ENCODE measurements at places on chromosomes 6 and 20.

- DNase-seq, result no peak
These were observed 294.0 kb downstream of the CLIC5 start for GRCh38 chr6:45721665-45722064.

DNA sequence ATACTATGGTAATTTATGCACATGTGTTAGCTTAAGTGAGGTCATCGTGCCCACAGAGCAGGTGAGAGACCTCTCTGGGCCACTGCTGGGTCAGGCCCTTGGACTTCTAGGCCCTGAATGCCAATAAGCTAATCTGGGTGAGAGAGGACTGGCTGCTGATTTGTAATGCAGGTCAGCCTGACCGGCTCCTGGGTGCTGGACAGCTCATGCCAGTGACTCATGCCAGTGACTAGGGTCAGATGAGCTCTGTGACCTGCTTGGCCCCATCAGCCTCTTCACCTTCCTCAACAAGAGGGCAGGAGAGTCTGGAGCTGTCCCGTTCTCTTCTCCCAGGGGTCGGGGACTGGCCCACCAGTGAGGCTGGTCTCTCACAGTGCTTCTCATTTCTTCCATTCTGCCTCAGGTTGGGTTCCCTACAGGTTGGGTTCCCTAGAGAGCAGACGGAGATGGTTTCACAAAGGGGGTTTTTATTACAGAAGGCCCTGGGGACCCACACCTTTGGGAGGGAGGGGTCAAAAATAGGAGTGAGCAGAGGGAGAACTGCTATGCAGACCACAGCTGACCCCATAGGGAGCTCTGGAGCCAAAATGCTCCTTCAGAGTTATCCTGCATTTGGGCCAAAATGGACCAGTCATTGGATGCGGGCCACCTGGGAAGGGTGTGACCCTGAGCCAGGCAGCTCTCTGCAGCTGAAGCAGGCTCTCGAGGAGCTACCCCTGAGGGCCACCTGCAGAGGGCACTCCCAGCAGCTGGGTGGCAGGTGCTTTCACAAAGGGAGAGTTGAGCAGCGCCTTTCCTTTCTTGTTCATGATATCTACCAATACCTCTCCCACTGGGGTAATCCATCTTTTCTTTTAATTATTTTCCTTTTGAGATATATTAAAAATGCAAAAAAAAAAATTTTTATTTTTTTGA is 2.2 kb upstream of the OXT start:
- peak; percentile 43 for DNase-seq

- DNase-seq, result no peak
These were observed 6.8 kb downstream of the MAPK14 start for GRCh38 chr6:36034441-36034840.

GRCh38 chr6:69732640-69733039 is 64.2 kb downstream of the LMBRD1 start:
- peak; percentile 48 for DNase-seq

DNA sequence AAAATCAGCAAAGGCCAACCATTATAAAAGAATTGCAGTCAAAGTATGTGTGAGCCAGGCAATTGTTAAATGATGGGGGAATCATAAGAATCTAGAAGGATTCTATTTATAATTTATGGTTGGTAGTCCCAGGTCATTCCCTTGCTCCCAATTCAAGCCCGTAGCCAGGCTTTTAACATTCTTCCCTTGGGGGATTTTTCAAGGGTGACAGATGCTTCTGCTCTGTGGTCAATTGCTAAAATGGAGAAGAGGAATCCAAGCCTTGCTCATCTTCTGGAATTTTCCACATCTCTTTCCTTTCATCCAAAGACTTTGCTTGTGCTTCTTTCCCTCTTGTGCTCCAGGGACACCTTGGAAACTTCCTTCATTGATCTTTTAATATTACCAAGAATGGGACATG is 18.0 kb upstream of the BCAS1 start:
- DNase-seq, result no peak

DNA sequence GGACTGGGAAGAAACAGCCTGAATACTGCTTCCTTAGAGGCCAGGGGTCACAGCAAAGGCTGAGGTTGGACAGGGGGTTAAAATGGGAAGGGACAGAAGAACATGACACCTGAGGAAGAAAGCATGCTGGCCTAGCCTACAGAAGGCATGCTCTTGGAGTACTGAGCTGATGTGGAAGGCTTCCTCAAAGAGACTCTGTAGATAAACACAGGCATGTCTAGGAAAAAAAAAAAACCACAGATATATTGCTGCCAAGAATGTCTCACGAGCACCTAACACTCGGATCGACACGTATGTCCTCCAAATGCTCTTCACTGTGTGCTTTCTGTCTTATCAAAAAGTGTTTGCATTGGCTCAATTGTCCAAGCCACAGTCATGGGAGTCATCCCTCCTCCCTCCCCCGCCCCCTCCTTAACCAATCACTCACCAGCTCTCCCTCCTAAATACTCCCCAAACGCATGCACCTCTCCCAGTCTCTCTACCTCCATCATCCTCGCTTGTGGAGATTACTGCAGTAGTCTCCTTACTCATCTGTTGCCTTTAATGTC is 101.1 kb upstream of the LRFN2 start:
- DNase-seq, result peak; percentile 3

DNA sequence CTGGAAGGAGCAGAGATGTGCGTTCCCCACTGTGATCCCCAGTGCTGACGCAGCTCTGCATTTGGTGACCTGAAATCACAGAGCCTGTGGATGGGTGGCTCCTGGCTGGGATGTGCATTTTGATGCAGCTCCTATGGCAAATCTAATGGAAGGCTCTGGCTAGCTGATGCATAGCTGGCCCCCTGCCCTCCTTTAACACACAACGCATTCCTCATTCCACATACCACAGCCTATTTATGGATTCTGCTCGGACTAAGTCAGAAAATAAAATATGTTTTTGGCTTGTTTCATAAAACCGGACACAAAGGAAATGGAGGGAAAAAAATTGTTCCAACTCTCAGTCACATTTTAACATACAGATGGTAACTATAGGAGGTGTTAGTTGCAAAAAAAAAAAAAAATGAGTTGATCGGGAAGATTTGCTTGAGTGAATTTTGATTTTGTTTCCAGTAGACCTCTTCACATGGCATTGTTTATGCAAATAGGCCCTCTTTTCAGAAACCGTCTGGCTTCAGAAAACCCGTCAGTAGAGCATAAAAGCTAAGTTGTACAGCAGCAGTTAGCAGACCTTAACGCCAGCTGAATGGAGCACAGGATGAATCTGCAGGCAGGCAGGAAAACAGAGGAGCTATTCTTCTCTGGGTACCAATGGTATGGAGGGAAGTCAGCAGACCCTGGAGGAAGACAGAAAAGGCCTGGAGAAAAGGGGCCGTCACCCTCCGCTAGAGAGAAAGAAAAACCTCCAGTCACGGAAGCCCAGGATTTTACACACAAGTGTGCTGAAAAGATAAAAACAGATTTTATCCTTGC is 215.4 kb downstream of the HDGFL1 start:
- peak; percentile 17 for DNase-seq

GRCh38 chr6:157527471-157527907 is 146.5 kb downstream of the ZDHHC14 start:
- peak; percentile 31 for DNase-seq

DNA sequence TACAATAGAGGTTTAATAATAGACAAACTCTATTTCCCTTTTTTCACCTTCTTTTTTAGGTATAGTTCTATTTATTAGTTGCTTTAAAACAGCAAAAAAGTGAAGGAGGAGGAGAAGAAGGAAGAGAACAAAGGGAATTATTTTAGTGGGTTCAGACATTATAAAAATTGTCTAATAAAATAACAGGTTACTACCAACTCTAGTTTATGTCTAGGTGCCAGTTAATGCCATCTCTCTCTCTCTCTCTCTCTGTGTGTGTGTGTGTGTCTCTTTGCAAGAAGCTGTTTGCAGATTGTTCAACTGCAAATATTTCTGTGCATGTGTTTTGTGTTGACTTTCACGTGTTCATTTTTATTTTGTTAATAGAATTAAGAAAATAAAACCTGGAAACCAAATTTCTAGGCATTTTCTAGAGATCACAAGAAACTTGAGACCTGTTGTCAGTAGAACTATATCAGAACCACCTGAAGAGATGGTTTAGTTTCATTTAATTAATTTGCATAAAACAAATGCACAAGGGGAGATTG is 313.5 kb upstream of the SGK1 start:
- DNase-seq, result no peak

GRCh38 chr6:41750374-41750773 is 3.2 kb upstream of the PGC start:
- DNase-seq, result no peak

DNA sequence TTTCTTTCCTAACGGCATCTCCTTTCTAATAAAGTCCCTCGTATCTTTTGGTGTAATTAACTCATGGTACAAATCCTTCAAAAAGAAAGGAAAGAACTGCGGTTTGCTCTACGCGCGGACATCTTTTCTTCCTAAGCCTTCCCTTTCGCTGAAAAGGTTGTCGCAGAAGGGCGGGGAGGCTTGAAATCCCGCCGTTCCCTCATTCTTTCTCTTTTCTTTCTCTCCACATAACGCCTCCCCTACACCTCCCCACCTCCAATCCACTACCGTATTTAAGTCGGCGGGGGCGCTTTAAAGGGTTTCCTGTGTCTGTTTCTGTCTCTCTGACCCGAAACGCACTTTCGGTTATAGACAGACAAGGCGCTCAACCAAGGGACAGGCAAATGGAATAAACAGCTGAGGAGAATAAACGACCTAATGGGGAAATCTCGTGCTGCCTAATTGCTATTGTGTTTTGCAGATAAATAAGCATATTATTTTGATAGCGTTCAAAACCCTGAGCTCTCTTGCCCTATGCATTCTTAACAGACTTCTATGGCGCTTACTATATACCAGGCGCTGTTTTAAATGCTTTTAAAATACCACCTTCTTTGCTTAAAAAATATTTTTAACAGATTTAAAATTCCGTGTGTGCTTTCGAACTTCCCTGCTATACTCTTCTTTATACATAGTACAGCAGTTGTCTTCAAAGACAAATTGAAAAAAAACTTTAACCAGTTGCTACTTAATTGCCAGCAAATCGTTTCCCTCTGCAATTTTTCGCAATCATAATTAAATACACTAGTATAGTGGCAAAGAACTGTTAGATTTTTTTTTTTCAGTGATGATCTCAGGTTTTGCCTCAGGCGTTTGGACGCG is 2.5 kb upstream of the HEY2 start:
- DNase-seq, result peak; percentile 61

Measured in cardiac fibroblast (primary cell).